Gastroesophageal sphincter (tissue), 4 donors: ENCODE measurements at places on chromosomes 7 and 10. TPM values are rescaled to one million over a fixed set of nuclear protein-coding genes. Genes with fewer than 3 reads are reported as not detected.

GRCh38 chr7:88307823-88308222, 1.1 kb upstream of the STEAP4 start:
- no peak for ATAC-seq

- ATAC-seq: no peak
Observed at GRCh38 chr10:58585435-58585834, 72.8 kb downstream of the BICC1 start.

DNA sequence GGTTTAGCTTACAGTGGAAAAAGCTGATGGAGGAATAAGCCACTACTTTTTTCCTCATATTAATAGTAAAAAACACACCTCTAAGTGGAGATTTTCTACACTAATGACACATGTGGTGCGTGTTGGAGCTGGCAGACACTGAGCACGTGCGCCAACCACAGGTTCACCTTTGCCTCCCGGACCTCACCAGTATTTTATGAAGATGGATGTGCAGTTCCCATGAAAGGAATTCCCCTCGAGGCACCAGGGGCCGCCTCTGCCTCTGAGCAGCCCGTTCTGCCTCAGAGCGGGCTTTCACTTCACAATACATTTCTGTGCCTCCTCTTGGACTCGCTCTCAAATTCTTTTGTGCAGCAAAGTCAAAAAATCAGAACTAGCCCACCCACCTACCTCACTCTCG, 477.5 kb upstream of the ADARB2 start:
- ATAC-seq: no peak

FRMD4A gene
- total RNA-seq: 21.2 TPM

TMEM225B gene
- total RNA-seq: not detected
